Stimulated activated CD4-positive, alpha-beta T cell treated with anti-CD3 and anti-CD28 coated beads, Interleukin-15, amount 100 ng/mL, for 48 hours (primary cell): ENCODE measurements at places on chromosomes 7 and 10.

GRCh38 chr7:28088032-28088431 lies 92.6 kb downstream of the JAZF1 start:
- DNase-seq: no peak

GRCh38 chr7:5441840-5442503 lies 18.3 kb upstream of the TNRC18 start:
- no peak for DNase-seq

DNA sequence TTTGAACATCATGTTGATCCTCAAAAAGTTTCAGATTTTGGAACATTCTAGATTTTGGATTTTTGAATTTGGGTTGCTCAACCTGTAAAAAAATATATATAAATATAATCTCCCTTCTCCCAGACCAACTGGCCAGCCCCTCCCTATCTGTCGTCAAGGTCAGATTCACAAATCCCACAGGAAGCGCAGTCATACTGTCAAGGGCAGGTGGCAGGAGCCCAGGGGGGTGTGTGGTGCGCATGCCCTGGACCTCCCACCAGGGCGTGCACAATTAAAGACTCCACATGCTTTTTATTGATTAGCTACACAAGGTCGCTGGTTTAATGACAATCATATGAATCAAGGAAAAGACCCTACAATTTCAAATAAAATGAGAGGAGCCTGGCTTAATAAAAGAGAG lies 77.0 kb upstream of the EEPD1 start:
- DNase-seq: no peak

DNA sequence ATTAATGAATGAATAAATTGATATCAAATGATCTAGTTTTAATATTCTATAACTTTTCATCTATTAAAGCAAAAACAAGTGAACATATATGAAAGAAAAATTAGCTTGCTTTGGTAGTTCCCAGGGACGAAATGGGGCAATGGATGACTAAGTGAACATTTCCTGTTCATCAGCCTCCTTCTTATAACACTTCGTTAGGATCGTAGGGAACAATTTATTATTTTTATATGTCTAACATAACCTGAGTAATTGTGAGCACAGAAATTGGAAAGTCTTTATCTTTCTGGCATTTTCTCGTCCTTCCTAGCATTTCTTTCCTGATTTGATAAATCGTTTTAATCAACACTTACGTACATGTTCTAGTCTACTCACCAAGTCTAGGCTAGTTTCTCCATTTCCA lies 59.1 kb upstream of the PPP1R3C start:
- DNase-seq: no peak

GRCh38 chr10:129448539-129448938 lies 18.5 kb upstream of the MGMT start:
- no peak for DNase-seq

GRCh38 chr7:106779877-106780276 lies 85.2 kb upstream of the PIK3CG start:
- DNase-seq: no peak

DNA sequence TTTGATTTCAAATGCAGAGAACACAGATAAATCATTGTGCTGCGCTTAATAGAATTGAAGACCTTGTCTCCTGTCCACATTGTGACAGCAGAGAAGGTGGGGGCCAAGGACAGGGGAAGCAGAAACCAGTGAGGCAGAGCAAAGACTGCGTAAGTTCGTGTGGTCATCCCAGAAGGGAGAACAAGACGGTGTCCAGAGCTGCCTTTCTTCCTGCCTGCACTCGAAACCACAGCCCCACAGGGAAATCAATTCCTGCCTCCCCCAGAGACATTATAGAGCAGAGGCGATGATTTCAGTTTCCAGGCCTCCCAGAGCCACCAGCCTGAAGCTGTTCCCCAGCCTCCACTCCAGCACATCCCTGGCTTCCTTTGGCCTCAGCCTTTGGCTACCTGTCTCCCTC lies 39.7 kb upstream of the UCN3 start:
- DNase-seq: no peak

GRCh38 chr7:286266-286665 lies 3.7 kb upstream of the FOXL3 start:
- no peak for DNase-seq

GRCh38 chr10:17651896-17652295 lies 7.9 kb downstream of the STAM start:
- DNase-seq: no peak

DNA sequence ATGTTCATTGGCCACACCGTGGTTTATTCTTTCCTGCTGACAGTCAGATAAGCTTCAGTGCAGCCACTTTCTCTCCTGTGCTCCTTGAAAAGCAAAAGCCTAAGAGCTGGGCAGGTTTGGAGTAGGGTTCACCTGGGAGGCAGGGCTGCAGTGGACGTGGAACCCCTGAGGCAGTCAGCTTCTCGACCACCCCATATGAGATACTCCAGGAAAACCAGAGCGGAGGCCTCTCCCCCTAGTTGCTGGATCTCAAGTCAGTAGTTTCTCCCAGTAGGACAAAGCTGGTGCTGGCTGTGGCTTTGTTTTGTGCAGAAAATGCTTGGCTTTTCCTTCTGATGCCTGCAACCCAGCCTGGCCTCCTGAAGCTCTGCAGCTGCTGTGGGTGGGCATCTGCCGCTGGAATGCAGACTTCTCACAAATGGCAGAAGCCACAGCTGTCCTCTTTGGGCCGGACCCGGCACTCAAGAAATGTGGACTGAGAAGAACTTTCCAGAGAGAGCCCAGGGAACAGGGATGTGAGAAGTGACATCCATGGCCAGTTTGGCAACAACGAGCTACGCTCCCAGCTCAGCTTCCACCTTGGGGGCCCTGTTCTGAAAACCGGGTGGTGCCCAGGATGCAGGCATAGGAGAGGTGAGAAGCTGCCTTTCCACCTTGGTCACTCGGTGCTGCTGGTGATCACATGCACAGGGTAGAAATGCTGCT lies 276.6 kb upstream of the TCERG1L start:
- DNase-seq: no peak

DNA sequence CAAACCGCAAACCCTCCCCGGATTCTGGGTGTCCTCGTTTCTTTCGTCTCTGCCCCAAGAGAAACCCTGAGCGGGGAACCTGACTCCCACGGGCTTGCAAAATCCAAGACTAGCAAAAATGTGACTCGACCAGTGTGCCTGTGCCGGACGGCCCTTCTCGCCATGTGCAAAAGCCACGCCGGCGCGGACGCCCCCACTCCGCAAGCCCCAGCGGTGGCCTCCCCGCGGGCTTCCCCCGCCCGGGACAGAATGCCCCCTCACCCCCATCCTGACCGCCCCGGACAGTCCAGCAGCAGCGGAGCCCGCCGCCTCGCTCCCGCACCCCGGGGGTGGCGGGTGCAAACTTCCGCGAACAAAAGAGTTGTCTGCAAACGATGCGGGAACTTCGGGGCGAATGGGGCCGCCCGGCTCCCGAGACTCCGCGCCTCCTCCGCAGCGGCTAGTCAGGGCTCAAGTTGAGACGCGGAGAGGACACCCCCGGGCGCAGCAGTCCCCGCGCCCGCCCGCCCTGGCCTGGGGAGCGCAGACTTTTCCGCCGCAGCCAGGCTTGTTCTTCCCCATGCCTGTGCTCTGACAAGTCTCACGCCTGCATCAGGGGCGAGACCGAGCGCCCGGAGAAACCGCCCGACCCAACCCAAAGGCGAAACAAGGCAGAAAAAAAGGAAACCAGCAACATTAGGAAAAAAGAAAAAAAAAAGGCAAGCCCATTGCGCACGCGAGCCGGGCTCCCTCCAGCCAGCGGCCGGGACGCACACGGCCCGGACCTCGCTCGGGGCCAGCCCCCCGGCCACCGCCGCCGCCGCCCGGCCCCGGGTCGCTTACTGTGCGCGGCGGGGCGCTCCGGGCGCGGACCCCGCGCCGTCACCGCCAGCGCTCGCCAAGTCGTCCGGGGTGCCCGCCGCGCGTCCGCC lies 732 bp downstream of the FAM53B start:
- DNase-seq: no peak
